RPMI8226 (cell line): ENCODE measurements at places on chromosomes 3 and 15.
A peak's percentile ranks its signal among the peaks of the same experiment; 100 is the strongest.

DNA sequence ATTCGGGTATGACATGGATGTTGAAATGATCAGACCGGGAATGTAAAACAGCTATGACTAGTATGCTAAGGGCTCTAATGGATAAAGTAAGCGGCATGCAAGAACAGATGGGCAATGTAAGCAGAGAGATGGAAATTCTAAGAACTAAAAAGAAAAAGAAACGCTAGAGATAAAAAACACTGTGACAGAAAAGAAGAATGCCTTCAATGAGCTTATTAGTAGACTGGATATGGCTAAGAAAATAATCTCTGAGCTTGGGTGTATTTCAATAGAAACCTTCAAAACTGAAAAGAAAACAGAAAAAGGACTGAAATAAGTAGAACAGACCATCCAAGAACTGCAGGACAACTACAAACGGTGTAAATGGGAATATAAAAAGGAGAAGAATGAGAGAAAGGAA, 101.2 kb downstream of the HES1 start:
- no peak for DNase-seq

DNA sequence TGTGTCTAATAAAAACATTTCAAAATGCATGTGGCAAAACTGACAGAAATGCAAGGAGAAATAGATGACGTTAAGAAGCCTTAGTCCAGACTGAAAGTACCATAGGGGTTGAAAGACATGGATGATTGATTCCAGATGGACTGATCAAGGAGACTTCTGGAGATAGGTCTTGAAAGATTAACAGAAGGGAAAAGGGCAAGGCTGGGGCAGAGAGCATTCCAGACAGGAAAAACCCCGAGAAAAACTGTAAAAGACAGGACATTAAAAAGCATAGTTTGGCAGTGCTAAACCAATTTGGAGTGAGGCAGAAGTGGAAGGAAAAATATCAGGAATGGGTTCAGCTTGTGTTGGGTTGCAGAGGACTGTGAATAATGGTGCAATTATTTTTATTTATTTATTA, 375.2 kb upstream of the SGO1 start:
- DNase-seq = no peak

GRCh38 chr3:44387404-44387803, 48.8 kb downstream of the TCAIM start:
- DNase-seq = no peak

DNA sequence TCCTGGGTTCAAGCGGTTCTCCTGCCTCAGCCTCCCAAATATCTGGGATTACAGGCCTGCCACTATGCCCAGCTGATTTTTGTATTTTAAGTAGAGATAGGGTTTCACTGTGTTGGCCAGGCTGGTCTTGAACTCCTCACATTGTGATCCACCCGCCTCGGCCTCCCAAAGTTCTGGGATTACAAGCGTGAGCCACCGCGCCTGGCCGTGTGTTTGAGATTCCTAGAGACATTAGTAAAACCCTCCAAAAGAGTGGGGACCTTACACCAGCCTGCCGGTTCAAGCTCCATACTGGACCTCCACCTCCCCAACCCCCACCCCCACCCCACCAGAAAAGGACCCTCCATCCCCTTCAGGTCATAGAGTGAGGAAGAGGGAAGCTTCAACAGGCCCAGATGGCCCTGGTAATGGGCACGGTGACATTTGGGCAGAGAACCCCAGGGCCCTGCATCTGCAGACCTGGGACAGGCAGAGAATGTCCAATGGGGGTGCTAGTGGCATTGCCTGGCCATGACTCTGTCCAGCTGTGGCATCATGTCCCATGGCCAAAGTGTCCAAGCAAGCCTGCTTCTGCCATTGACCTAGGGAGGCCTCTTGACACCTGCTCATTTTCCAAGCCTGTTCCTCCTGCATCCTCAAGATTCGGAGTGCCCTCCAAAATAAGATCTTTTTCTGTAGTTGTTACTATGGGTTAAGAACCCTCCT, 108.9 kb upstream of the KLF13 start:
- DNase-seq = no peak

DNA sequence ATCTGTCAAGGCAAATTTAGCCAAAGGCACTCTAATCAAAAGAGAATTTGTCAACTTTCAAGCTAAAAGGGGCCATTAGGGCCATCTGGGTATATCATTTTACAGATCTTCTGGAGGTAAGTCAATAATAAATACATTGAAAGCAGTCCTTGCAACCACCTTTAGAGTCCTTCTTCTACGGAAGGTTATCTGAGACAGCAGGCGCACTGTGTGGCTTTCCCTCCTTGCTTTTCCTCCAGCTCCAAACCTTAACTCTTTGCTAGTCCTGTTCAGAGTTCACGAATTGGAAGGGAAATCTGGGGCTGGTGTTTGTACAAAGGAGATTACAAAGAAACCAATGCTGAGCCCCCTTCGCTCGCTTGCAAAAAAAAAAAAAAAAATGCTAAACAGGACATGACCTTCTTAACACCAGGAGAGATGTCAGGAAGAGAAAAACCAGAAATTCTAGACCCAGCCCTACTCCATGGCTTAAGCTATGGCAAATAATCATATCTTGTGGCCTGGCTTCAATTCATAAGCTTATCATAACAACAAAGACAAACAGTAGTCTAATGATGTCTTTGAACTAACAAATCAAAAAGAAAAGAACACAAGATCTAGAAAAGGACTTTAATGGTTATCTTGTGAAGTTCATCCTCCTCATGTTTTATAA, 215.7 kb downstream of the STT3B start:
- DNase-seq = no peak

- DNase-seq = no peak
Observed at GRCh38 chr3:182948305-182948704, 32.0 kb downstream of the DCUN1D1 start.

DNA sequence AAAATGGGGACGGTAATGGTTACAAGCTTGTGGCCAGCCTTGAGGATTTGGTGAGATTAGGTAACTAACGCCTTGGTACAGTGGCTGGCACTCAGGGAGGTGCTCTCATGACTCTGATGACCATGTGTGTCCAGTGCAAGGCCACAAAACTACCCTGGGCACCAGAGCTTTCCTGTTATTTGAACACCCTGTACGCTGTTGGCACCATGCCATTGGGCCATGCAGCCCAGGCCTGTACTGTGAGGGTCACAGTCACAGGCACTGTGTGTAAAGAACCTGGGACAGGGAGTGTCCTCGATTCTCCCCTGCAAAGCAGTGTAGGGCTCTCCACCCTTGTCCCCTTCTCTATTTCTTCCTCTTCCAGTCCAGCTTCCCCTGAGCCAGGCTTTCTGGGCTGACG, 6.3 kb downstream of the TMEM43 start:
- DNase-seq = no peak

GRCh38 chr3:50632450-50632849, 15.5 kb downstream of the MAPKAPK3 start:
- no peak for DNase-seq

DNA sequence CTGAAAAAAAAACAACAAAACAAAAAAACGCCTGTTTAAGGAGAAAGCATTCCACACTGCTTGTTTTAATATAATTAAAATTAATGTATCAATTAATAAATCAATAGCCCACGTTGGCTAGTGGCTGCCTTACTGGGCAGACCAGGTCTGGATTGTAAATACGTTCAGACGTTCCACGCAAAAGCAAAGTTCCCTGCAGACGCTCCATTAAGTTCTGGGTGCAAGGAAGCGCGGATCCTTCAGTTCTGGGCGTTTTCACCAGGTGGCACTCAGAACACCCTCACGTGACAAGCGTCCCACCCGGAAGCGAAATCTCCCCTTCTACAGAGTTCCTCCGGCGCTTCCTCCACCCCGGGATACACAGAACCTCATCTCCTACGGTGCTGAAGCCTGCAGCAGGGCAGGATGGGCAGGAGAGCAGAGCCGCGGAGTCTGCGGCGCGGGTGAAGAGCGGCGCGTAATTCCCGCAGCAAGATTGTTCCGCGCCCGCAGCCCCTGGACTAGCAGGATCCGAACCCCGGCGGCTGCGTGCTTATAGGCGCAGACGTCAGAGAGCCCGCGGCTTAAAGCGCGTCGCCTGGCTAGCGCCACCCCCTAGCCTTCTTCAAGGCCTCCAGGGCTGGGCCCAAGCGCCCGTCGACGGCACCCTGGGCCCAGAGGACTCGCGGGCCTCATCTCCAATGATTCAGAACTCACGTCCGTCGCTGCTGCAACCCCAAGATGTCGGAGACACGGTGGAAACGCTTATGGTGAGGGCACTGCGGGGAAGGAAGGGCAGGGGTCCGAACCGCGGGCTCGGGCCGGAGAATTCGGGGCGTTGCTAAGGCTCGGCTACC, at the start of gene SLC25A38:
Gene SLC25A38, plus strand, starts transcription at position 326 of the 836 bp plus-strand sequence. Its CDS starts 355 bp downstream, at position 681.
- peak; percentile 92 for DNase-seq

DNA sequence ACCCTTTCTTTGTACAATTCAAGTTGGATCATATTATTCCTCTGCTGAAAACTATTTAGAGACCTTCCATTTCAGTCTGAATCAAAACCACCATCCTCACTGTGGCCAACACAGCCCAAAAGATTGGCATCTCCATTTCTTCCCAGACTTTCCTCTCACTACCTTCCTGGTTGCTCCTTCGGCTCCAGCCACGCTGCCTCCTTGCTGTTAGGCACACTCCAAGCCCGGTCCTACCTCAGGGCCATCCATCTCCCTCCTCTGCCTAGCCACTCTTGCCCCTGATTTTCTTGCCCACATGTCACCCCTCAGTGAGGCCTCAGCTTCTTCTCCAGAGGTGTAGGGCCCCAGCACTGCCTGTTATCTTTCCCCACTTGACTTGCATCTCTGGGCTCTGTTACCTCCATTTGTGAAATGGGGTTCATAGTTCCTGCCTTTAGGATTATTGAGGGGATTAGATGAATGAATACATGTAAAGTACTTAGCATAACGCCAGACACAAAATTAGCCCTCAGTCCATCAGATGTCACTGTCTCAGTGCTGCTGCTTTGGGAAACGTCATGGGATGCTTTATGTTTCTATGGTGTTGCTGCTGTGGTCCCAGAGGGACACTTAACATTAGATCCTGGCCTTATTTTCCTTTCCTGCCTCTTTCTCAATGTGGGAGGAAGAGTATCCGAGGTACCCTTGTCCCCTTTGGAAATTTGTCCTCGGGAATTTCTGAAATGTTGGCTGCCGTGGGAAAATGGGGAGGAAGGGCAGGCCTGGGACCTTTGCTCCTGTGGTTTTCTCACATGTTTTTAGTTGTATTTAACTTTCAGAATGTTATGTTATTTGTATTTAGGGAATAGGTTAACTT, 31.3 kb downstream of the SNRK start:
- no peak for DNase-seq

DNA sequence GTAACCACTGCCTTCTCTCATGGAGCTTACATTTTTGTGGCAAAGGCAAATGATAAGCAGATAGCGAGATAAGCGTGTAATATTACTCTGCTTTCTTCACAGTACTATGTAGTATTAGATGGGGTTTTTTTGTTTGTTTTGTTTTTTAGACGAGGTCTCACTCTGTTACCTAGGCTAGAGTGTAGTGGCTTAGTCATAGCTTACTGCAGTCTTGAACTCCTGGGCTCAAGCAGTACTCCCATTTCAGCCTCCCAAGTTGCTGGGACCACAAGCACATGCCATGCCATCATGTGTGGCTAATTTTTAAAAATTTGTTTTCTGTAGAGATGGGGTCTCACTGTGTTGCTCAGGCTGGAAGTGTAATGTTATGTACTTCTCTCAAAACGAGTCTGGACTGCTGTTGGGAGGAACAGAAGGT, 22.9 kb downstream of the MBNL1 start:
- peak; percentile 10 for DNase-seq

- no peak for DNase-seq
Observed at GRCh38 chr3:138467931-138468330, 33.5 kb downstream of the ESYT3 start.

- no peak for DNase-seq
Observed at GRCh38 chr3:20288050-20288449, 102.0 kb upstream of the SGO1 start.

- no peak for DNase-seq
Observed at GRCh38 chr3:159662549-159662948, 326.1 kb upstream of the IL12A start.

DNA sequence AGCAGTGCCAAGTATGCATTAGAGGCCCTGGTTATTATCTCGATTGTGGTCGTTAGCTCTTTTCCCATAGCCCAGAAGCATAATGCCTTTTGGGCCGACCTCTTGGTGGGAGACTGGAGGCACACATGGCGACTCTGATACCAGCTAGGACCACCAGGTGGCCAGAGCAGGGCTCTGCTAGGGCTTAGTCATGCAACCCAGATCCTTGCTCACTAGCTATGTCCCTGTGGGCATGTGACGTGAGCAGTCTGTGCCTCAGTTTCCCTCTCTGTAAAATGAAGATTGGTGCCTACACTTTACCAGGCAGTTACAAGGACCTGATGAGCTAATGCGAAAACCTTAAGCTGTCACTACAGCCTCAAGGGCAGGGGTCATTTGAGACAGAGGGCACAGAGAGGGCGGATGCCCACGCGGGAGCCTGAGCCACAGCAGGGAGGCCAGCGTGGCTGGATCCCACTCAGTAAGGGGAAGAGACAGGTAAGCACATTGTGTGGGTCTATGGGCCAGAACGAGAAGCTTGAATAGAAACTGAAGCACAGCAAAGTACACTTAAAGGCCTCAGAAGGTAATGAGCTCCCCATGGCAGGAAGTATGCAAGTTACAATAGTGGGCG, 8.8 kb downstream of the KLF15 start:
- DNase-seq = no peak

DNA sequence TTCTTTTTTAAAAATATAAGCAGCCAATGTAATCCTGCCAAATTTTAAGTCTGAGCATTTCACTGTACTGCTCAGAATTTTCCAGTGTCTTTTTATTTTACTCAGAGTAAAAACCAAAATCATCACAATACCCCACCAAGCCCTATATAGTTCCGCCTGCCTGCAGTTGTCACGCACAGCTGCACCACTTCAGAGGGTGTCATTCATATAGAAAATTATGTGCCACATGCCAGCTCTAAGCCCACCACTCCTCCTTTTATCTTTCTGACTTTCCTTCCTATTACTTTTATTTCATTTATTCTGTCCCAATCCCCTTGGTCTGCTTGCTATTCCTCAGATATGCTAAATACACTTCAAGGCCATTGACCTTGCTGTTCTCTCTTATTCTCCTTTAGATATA, 233.1 kb upstream of the DPPA4 start:
- DNase-seq = no peak

DNA sequence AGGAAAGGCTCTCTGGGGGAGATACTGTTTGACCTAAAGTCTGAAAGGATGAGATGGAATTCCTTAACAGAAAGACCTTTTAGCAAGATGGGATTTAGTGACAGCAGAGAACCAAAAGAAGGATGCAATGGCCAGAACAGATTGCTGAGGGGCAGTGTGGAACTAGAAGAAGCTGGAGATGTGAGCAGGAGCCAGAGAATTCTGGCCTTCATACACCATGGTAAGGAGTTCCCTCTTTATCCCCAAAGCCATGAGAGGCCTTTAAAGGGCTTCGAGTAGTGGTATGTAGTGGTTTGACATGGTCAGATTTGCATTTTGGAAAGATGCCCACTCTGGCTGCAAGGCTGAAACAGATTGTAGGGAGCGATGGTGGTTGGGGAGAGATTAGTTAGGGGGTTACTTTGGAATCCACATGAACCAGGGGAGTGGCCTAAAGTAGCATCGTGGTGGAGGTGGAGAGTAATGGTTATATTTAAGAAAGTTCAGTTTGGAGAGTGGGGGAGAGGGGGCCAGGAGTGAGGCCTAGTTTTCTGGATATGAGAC, 34.0 kb upstream of the NPHP3 start:
- no peak for DNase-seq

GRCh38 chr15:99683000-99683670, 50.1 kb downstream of the LYSMD4 start:
- no peak for DNase-seq

GRCh38 chr3:171878461-171879225, 35.5 kb downstream of the TMEM212 start:
- DNase-seq = no peak

- peak; percentile 65 for DNase-seq
Observed at GRCh38 chr15:99477791-99478471, 87.9 kb upstream of the MEF2A start.
